ENCODE measurements at places on chromosomes 5 and 9.

DNA sequence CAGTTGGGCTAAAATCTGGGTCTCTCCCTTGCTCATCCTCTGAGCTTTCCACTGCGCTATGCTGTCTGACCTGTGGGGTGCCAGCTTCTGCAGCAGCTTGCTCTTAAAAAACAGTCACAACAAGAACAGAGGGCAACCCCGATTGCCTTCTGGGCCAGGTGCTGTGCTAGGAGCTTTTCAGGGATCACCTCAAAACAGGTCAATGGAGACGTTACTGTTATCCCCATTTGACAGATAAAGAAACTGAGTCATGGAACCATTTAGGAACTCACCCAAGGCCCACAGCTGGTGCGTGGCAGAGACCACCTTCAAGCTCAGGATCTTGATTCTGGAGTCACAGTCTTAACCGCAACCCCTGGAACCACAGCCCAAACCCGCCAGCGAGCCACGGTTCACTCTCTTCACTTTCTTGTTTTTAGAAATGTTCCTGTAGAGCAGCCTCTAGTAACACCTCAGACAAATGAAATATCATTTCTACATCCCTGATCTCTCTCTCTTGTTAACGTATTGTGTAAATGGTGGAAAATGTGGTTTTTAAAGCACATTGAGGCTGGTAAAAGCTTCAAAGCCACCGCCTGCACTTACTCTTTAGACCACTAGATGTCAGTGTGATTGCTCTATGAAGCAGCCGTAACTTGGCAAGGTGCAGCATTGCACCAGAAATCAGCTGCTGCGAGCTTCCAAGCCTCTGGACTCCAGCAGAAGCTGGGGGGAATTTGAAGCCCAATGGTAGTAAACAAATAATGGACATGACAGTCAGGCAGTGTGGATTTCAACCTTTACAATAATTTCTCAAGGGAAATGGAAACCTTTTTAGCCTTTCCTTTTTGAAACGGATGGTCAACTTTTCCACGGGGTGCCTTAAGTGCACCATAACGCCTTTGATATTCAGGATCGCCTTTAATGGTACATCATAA is 1.7 kb downstream of the FYB1 start:
- peak overlapping the region; percentile 9 for H3K4me3 ChIP-seq
- peak; percentile 72 for DNase-seq
- H3K36me3 ChIP-seq = no peaks in the 10 kb centered on the region
- no peaks in the 10 kb centered on the region for H3K27me3 ChIP-seq
- peaks cover 16% of the 10 kb centered on the region for H3K4me1 ChIP-seq
- H3K27ac ChIP-seq = no peak overlapping the region

DNA sequence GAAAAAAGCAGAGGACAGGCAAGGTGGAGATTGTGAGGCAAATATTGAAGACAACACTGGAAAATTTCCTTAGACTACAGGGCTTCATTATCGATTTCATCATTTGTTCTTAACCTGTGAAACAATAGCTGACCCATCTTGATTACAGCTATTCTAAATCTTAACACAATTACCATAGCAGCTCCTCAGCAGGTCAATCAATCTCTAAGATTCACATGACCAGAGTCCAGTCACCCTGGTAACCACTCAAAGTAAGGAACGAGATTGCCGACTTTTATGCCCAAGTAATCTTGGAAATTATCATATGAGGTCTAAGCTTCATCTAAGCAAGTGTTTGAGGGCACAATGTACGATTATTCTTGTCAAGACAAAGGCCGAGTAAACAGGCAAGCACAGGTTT is 93.8 kb downstream of the TTC39B start:
- no peak for DNase-seq
- no peaks in the 10 kb centered on the region for H3K27me3 ChIP-seq
- peaks cover 4% of the 10 kb centered on the region for H3K4me1 ChIP-seq
- H3K36me3 ChIP-seq = peaks cover 6% of the 10 kb centered on the region

DNA sequence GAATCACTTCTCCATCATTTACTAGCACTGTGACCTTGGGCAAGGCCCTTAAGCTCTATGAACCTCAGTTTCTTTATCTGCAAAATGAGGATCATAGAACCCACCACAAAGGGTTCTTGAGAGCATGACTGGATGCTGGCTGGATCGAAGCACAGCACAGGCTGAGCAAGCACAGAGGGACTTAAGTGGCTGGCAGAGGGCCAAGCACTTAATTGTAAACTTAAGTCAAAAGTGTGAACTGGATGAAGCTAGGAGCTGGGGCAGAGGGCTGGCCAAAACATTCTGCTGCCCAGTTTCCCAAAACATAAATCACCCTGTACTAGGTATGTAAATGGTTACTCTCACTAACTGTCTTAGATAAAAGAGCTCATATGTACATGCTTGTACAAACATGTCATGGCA is 112.3 kb upstream of the WWC1 start:
- DNase-seq = no peak
- no peak overlapping the region for H3K4me3 ChIP-seq
- H3K4me1 ChIP-seq = no peaks in the 10 kb centered on the region
- H3K36me3 ChIP-seq = no peaks in the 10 kb centered on the region

DNA sequence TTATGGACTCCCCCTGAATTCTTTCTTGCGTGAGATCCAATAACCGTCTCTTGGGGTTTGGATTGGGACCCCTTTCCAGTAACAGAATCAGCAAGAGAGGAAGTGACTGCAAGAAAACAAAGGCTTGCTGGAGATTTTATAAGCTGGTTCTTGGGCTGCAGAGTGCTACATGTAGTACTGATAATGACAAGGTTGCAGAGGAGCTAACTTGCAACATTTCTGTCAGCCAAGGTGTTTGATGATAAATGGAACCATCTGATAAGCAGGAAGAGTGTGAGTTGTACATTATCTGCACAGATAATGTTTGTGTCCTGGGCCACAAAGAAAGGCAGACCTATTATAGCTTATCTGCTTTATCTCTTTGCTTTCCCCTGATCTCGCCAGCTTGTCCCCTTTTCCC is 37.1 kb downstream of the DNAJB5 start:
- H3K27me3 ChIP-seq = no peaks in the 10 kb centered on the region
- no peak overlapping the region for H3K4me3 ChIP-seq
- H3K27ac ChIP-seq = no peak overlapping the region
- H3K4me1 ChIP-seq = no peaks in the 10 kb centered on the region
- DNase-seq = no peak

DNA sequence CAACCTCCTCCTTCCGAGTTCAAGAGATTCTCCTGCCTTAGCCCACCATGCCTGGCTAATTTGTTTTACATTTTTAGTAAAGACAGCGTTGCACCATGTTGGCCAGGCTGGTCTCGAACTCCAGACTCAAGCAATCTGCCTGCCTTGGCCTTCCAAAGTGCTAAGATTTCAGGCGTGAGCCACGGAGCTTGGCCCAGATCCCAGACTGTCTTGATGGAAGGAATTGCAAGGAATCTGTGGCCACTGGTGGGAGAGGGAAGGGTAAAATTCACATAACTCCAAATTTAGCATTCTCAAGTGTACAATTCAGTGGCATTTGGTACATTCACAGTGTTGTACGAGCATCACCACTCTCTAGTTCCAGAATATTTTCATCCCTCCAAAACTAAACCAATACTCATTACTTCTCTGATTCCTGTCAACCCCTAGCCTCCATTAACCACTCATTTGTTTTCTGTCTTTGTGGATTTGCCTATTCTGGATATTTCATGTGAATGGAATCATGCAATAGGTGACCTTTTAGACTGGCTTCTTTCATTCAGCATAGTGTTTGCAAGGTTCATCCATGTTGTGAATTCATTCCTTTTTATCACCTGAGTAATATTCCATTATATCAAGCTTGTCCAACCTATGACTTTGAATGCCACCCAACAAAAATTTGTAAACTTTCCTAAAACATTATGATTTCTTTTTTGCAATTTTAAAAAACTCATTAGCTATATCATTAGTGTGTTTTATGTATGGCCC is 8.9 kb upstream of the MYO10 start:
- no peaks in the 10 kb centered on the region for H3K27me3 ChIP-seq
- no peaks in the 10 kb centered on the region for H3K36me3 ChIP-seq
- no peak overlapping the region for H3K4me3 ChIP-seq
- H3K4me1 ChIP-seq = no peaks in the 10 kb centered on the region

DNA sequence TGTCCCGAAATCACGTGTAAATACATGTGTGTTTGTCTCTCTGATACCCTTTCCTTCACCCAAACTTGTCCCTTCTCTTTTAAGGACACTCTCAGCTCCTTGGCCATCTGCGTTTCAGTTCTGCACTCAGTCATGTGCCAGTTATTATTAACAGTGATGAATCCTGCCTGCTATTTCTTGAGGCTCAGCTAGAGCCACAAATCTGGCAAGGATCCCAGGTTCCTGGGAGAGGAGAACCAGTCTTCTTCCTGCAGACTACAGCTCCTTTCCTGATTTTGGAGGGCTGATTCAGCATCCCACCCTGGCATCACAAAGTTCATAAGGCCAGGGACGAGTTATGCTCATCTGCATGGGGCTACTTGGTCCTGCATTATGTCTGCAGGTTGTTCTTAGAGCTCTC is 5.6 kb downstream of the MAMDC2 start:
- no peak overlapping the region for H3K4me3 ChIP-seq
- no peak for DNase-seq
- no peaks in the 10 kb centered on the region for H3K36me3 ChIP-seq
- H3K4me1 ChIP-seq = peaks cover 4% of the 10 kb centered on the region

DNA sequence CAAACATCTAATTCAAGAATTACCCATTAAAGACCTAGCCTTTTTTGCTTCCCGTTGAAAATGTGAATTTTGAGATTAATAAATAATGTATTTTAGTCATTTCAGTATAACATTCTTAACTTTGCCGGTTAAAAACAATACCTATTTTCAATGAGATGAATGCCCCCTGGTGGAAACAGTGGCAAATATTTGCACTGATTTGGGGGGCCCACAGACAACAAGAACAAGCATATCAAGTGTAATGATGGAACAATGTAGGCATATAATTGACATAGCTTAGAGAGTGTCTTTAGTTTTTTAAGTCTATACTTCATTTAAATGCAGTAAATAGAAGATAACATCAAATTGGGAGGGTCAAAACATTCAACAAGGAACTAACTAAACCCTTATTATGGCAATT is 111.9 kb downstream of the NTRK2 start:
- H3K27ac ChIP-seq = no peak overlapping the region
- H3K4me1 ChIP-seq = no peaks in the 10 kb centered on the region
- no peaks in the 10 kb centered on the region for H3K27me3 ChIP-seq
- H3K36me3 ChIP-seq = no peaks in the 10 kb centered on the region
- no peak for DNase-seq
- H3K4me3 ChIP-seq = no peak overlapping the region
